GM12878 (cell line): ENCODE measurements at places on chromosomes 6 and 20. TPM values are rescaled to one million over a fixed set of nuclear protein-coding genes. Genes with fewer than 3 reads are reported as not detected.

The TNFAIP3 gene
- total RNA-seq, result 220 and 229 TPM in 2 replicates

The SYTL3 gene
- 7.1 and 8.4 TPM in 2 replicates for total RNA-seq

The EMILIN3 gene
- total RNA-seq, result not detected in 2 replicates

The OPRL1 gene
- total RNA-seq, result 0.41 and 0.51 TPM in 2 replicates

The IFNGR1 gene
- 89.0 and 95.4 TPM in 2 replicates for total RNA-seq

The POU5F1 gene
- 2.0 and 3.7 TPM in 2 replicates for total RNA-seq

The PTCHD4 gene
- total RNA-seq, result 0.05 TPM in 1 of 2 replicates, not detected in the other

The RGS17 gene
- not detected in 2 replicates for total RNA-seq

The CLVS2 gene
- not detected in 2 replicates for total RNA-seq

DNA sequence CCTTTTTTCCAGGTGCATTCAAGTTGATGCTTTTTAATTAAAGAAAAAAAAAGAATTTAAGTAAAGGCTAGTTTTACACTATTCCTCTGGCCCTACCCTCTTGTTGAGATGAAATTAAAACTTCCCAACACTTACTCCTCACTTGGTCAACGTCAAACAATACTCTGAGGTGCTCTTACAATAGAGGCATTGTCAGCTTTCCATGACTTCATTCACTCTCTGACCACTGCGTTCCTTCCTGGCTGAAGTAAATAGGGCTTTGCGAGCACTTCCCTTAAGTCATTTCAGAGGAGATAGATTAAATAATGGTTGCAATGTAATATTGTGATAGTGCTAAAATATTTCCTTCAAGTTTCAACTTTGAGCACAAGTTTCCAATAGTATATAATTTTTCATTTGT, 229.8 kb upstream of the CEP162 start:
- no peak for DNase-seq

DNA sequence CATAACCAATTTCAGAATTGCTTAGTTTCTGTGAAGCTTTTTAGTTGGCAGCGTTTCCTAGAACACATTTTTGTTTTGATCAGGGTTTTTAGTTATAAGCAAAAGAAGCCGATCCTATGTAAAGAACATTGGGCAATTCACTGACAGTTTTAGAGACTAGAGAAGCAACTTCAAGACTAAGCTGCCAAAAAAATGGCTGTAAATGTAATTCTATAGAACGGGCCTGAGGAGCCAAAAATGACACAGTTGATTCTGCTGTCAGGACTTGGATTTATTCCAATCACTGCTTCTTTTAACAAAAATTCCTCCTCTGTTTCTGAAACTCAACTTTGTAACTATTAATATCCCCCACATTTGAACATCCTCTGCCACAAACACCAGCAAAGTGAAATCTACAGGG, 236.0 kb upstream of the EYS start:
- DNase-seq, result no peak

DNA sequence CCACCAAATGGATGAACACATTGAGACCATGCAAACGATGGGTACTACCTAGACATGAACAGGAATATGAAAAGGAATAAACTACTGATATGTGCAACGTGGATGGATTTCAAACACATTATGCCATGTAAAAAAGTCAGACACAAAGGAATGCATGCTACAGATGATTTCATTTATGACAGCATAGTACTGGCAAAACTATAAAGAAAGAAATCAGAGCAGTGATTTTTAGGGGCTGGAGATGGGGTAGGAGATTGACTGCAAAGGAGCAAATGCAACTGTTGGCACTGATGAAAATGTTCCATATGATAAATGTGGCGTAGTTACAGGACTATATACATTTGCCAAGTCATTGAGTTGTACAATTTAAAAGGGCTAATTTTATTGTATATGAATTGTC, 13.4 kb upstream of the COL12A1 start:
- no peak for DNase-seq

GRCh38 chr6:130740308-130740707, 86.9 kb upstream of the SMLR1 start:
- no peak for DNase-seq

GRCh38 chr6:109239160-109239559, 143.1 kb downstream of the CD164 start:
- DNase-seq, result no peak

- DNase-seq, result no peak
Observed at GRCh38 chr20:50728981-50729874, 2.2 kb upstream of the PARD6B start.

- DNase-seq, result peak; percentile 75
Observed at GRCh38 chr6:15936503-15936902, 192.4 kb upstream of the MYLIP start.

- DNase-seq, result no peak
Observed at GRCh38 chr6:56692523-56693245, 50.0 kb upstream of the DST start.

DNA sequence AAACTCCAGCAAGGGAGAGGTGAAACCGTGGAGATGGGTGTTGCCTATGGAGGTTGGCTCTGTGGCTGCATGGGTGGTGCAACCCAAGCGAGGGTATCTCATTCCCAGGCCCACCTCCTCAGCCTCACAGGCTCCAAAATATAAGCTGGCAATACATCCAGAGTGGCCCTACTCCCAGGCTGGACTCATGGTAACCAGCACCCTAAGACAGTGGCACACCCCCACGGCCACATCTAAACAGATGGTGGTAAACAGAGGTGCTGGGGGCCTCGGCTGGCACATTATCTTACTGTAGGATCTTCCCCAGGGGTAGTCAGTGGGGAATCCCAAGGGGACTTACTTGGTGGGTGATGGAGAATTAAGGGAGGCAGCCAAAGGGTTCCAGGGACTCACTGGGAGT, 33.7 kb upstream of the CCND3 start:
- no peak for DNase-seq

DNA sequence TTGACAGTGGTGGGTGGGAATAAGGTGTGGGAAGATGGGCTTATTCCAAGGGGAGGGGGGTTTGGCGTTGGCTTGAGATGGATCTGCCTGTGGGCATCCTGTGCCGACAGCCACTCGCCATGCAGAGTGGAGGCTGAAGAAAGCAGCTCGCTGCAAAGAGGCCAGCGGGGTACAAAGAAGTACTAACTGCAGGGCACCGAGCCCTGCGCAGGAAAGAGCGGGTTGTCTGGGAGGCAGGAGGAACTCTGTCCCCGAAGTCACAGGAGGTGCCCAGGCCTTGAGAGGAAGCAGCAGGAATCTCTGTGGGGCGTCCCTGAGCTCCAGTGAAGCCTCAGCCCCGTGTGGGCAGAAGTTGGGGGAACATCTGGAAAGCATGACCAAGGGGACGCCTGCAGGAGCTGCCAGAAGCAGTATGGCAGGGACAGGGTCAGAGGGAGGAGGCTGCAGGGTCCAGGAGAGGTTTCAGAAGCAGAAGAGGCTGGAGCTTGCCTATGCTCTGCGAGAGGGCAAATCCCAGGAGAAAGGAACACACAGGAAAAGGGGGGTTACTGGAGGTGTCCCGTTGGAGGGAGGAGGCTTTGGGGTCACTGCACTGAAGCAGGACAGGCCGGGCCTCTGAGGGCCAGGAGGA, 77.2 kb downstream of the THBS2 start:
- DNase-seq, result no peak

- no peak for DNase-seq
Observed at GRCh38 chr6:1722801-1723200, 113.1 kb downstream of the FOXC1 start.
